ENCODE measurements at places on chromosomes 2 and 18.

- no peak for DNase-seq
Observed at GRCh38 chr2:157345647-157346389, 20.2 kb upstream of the ERMN start.

DNA sequence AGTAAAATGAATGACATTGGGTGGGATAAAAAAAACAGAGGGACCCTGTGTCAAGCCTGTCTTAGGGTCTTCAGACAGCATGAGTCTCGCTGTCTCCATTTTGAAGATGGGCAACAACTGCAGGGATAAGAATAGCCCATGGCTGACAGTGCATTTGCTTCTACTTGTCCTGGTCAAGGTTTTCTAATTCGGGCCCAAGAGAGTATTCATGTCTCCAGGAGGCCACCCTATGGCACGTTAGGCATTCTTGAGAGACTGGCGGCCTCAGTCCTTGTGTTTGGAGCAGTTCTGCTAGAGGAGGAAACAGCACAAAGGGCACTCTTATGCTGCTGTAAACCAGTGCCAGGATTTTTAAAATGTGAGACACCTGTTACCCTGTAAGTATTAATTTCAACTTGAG, 9.5 kb upstream of the MYL1 start:
- no peak for DNase-seq

GRCh38 chr18:10792181-10792580, 266.4 kb downstream of the NAPG start:
- no peak for DNase-seq

GRCh38 chr18:27824841-27825681, 351.9 kb downstream of the CDH2 start:
- DNase-seq: no peak

GRCh38 chr18:58005885-58006523, 38.0 kb upstream of the NEDD4L start:
- no peak for DNase-seq

DNA sequence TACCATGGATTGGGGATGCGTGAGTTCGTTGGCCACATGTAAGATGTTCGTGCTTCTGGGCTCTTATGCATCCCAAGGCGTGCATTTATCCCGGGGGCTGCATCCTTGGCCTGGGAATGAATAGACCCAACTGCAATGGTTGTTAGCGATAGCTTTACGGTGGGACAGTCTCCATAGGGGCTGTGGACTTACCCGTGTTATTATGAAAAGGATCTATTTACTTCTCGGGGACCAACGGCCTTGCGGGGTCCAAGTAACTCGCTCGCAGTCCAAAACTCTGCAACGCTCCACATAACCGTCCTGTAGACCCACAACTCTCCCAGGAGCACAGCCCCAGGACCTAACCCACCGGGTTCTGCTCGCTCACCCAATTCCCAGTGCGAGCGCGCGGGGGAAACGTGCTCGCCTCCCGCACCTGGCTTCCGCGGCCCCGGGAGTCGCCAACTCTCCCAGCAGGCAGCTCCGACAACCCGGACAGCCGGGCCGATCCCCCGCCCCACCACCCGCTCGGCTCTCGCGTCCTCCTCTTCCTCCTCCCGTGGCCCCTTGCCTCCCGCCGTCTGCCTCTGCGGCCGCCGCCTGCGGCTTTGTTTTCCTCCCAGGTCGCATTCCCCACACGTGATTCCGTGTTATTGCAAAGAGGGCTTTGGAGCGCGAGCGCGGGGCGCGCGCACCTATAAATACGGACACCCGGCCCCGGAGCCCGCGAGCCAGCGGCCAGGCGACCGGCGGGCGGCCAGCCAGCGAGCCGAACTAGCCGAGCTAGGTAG, at the start of gene CABLES1:
Gene CABLES1, plus strand, starts transcription at position 706 of the 770 bp plus-strand sequence. CDS start 278 bp downstream, outside the sequence.
- DNase-seq: no peak

GRCh38 chr18:9209279-9209678, 72.7 kb downstream of the ANKRD12 start:
- DNase-seq: no peak

GRCh38 chr18:42392416-42392815, 437.4 kb downstream of the PIK3C3 start:
- DNase-seq: no peak

DNA sequence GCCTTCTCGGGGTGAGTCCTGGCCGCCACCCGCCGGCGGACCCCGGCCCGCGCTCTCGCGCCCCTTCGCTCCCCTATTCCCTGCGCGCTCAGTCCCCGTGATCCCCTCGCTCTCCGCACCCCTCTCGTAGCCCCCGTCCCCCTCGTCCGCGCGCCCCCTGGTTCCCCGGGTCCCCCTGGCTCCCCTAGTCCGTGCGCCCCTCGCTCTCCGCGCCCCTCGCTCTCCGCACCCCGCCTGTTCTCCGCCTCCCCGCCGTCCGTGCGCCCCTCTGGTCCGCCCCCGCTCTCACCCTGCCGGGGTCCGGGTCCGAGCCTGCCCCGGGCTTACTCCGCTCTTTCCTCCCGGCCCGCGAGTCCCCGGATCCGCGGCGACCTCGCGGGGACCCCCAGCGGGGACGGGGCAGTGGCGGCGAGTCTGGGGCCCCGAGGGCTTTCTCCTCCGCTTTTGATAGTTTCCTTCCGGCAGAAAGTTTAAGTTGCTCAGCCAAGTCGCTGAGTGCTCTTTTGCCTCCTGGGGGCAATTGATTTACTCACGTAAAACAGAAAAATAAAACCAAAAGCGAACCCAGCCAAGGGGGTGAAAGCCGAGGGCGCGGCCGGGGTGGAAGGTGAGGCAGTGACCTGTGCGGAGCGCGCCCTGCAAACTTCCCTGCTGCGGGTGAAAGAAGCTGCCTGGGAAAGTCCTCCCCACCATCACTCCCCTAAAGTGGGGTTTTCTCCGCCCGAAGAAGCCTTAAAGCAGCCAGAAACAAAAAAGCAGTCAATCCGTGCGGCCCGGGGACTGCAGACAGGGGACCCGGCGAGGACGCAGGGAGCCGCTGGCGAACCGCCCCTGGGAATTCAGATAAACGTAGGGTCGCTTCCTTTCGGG, 568 bp downstream of the RAB31 start:
- DNase-seq: no peak

DNA sequence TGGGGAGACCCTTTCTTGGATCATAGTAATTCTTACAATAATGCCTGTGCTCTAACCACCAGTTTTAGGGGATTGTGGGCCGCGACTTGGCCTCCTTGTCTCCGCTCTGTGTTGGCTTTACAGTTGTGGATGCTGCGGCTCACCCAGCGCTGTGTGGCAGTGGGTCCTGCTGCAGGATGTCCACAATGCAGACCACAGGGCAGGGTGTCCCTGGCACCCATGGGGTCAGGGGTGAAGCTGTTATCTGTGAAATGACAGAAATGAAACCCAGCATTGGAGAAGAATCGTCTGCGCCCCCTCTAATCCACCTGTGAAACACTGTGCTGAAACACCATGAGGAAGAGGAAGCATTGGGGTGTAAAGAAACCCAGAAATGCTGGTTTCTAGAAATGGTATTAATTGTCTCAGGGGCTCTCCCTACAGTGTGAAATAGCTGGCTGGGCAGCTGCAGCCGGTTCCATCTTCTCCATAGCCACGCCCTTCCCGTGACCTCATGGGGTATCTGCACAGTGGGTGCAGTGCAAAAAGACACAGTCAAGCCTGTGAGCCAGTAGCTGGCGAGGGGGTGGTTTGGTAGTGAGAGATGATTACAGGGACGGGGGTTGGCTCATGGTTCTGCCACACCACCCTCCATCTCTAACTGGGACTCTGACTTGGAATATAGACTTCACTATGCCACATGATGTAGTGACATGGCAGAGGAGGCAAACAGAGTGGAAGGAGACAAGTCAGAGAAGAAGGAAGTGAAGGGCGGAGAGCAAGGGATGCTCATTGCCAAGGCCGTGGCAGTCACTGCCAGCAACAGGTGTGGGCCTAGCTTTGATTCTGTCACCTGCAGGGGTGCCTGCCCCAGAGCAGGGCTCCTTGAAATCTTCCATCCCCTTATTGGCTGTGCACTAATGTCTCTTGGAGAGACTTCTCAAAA, 16.2 kb downstream of the INPP4A start:
- DNase-seq: peak; percentile 61

- DNase-seq: no peak
Observed at GRCh38 chr2:124201713-124202112, 176.6 kb downstream of the CNTNAP5 start.

GRCh38 chr2:155708071-155708470, 624.5 kb downstream of the NR4A2 start:
- DNase-seq: no peak

GRCh38 chr2:140998577-140998976, 1132.2 kb downstream of the LRP1B start:
- no peak for DNase-seq

- DNase-seq: no peak
Observed at GRCh38 chr18:47343291-47343690, 91.8 kb upstream of the SKOR2 start.

DNA sequence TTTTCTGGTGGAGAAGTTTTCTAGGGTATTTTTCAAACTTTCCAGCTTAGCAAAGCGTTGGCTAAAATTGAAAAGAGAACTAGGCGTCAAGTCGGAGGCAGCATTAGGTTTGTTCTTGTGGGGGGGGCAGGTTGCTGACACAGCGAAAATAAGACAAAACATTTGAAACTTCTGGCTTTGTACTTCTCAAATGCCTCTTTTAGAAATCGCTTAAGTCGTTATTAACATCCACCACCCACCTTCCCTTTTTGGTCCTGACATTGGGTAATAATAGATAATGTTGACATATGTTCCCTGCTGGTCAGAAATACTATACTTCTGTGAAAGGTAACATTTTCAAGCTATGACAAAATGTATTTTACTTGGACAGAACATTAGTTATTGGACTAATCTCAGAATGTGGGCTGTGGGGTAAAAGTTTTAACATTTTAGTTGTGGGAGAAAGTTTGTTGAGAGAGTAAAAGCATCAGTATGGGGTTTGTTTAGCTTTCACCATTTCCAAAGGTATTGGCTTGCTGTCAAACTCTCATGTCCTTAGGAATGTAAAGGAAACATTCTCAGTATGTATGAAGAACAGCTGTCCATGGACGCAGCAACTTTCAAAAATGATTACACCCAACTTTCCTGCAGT, 88.1 kb upstream of the ZEB2 start:
- no peak for DNase-seq

GRCh38 chr2:218252509-218253231, 8.1 kb upstream of the GPBAR1 start:
- no peak for DNase-seq

Data from T-helper 22 cell (primary cell).